ENCODE measurements at places on chromosomes 4 and X.

- DNase-seq, result no peak
These were observed 75.7 kb downstream of the CC2D2A start for GRCh38 chr4:15545371-15545770.

GRCh38 chrX:130110379-130111219 is at the start of gene ELF4:
Gene ELF4, minus strand, starts transcription at chrX:130110497. Its CDS starts 29,167 bp downstream, at chrX:130081330.
- DNase-seq, result peak; percentile 62

GRCh38 chrX:15430584-15430983 is 46.4 kb upstream of the VEGFD start:
- DNase-seq, result no peak

- DNase-seq, result no peak
These were observed 3.9 kb downstream of the FGB start for GRCh38 chr4:154566639-154567204.

DNA sequence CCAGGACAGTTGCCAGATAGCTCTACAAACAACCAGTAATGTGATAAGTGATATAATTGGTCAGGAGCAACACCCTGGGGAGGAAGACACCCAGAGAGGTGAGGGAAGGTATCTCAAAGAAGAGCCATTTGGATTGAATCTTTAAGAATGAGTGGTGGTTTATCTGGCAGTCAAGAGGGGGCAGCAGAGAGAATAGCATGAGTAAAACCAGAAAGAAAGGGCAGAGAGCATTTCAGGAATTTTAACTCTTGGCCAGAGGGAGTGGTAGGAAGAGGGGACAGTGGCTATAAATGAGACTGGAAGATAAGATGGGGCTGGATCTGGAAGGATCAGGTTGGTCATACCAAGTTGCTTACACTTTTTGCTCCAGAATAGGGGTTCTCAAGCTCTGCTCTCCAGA is 5.9 kb upstream of the SEPTIN6 start:
- peak; percentile 65 for DNase-seq

DNA sequence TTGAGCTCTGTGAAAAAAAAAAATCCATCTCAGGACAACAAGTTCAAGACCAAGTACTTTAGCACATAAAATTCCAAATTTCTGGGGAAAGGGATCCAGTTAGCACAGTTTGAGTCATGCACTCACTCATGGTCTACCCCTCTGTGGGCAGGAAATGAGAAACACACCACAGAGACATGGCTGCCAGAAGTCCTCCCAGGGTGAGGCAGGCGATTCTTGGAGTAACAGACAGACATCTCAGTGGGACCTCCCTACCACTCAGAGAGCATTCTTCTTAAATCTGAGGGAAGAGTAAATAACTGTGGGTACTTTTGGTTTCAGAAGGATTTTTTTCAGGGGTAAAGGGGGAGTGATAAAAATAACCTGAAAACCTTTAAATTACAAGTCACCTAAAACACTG is 14.1 kb downstream of the CXCL1 start:
- DNase-seq, result peak; percentile 38

- DNase-seq, result no peak
These were observed 15.0 kb upstream of the HPGDS start for GRCh38 chr4:94357624-94358023.

GRCh38 chrX:682892-683291 is 52.3 kb downstream of the SHOX start:
- DNase-seq, result no peak

- DNase-seq, result no peak
These were observed 23.7 kb downstream of the LRPAP1 start for GRCh38 chr4:3508542-3508941.

DNA sequence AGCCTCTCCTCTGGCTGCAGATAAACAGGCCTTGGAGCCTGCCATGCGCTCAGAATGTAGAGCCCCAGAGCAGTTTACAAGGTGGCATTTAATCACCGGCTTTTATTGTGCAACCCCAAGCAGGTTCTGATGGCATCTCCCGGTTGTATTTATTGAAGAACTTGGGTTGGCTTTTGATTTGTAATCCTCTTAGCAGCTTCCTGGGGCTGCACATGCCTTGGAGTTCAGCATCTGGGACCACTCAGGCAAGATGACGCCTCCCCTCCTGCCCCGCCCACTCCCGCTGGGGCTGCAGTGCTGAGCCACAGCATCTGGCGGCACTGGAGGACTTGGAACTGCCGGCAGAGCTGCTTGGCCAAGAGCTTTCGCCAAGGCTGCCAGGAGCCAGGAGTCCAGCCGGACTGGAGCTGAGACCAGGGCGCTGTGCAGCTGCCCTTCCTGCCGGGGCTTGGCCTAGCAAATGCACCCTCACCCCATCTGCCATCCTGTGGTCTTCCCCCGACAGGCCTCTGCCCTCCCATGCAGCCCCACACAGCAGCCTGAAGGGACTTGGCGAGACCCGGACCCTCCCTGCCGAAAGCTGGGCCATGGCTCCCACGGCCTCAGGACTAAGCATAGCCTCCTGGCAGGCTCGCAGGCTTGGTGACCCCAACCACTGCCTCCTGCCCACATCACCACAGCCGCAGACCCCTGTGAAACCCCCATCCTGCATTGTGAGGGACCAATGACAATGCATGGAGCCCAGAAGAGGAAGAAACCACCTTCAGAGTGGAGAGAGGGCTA is 5.4 kb downstream of the HTRA3 start:
- DNase-seq, result peak; percentile 95

- DNase-seq, result no peak
These were observed 122.5 kb downstream of the SPATA18 start for GRCh38 chr4:52173470-52174045.

GRCh38 chrX:97402903-97403302 is 519.2 kb downstream of the RPA4 start:
- no peak for DNase-seq

GRCh38 chr4:1802151-1802715 is 9.1 kb downstream of the FGFR3 start:
- DNase-seq, result no peak

GRCh38 chrX:8981723-8982122 is 52.2 kb downstream of the FAM9B start:
- DNase-seq, result no peak

DNA sequence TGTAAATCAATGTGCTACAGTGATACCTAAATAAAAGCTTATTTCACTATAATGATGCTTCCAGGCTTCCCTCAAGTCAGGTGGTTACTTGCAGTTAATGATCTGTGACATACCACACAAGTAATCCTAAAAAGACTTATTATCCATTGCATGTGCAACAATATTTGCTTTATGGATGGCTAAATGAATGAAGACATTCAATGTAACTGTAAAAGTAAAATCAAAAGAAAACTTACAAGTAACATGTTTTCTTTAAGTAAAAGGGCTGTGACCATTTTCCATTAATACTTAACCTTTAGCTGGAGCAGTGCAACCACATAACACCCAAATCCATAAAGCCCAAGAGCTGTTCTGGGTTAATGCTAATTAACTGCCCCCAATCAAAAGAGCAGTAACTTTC is 42.6 kb downstream of the RAB28 start:
- DNase-seq, result no peak

DNA sequence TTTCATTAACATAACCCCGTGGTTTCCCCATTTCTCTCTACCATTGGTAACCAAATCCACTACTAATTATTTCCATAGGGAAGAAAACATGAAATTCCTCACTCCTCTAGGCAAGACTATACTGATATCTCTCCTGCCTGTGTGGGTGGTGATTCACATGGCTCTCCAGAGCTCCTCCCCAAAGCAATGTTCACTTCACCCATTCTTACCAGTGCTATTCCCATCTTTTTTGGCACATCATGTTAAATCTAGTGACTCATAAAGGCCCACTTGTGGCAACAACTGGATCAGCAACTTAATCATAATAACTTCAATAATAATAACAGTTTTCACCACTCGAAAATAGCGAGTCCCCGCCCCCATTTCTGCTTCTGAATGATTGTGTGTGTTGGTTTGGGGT is 6.1 kb upstream of the HCCS start:
- DNase-seq, result peak; percentile 24

GRCh38 chrX:100600758-100601157 is 16.0 kb downstream of the TNMD start:
- DNase-seq, result no peak

DNA sequence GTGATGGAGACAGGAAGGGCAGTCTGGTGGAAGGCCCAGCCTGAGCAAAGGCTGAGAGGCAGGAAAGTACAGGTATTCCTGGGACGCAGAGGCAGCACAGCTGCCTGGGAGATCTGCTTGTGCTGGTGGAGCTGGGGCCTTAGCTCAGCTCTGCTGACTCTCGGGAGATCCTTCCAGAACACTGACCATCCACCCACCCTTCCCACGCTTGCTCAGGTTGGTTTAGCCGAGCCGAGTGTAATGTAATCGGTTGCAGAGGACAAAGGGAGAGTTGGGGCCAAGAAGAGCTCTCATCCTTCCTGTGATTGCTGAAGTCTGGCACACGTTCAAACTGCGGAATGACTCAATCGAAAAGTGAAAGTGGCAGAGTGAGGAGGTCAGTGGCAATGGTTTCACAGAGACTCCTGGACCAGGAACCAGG is 43.1 kb upstream of the GPR78 start:
- DNase-seq, result peak; percentile 86

- no peak for DNase-seq
These were observed 55.1 kb downstream of the NBDY start for GRCh38 chrX:56783996-56784620.

GRCh38 chr4:87026800-87027495 is 92.1 kb downstream of the AFF1 start:
- DNase-seq, result no peak

DNA sequence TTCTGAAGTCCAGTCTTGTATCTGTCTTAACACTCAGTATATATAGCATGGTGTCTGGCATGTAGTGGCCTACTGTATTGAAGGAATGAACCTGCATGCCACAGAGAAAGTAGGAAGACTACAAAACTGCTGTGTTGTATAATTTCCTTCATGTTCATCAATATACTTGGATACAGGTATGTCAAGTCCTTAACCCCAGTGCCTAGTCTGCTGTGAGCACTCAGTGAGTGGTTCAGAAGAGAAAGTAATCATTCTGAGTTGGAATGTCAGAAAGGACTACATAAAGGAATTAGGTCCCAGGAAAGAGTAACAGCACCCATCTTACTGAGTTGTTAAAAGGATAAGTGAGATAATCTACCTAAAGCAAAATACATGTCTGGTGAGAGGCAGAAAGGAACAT is 32.0 kb downstream of the ABCE1 start:
- DNase-seq, result no peak

DNA sequence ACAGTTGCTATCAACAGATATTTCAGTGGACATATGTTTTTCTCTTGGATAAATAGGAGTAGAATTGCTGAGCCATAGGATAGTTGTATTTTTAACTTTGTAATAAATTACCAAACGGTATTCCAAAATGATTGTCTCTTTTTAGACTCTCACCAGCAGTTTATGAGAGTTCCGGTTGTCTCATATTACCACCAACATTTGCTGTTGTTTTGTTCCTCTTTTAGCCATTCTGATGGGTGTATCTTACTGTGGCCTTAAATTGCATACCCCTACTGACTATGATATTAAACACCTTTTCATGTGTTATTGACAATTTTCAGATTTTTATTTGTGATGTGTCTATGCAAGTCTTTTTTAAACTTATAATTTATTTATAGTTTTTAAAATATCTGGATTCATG is 39.7 kb downstream of the SNX25 start:
- DNase-seq, result no peak

GRCh38 chrX:2327423-2327822 is 173.4 kb downstream of the DHRSX start:
- no peak for DNase-seq

- DNase-seq, result peak; percentile 77
These were observed 1624.7 kb downstream of the ARAP2 start for GRCh38 chr4:34619531-34620162.

- no peak for DNase-seq
These were observed 384.6 kb upstream of the IGFBP7 start for GRCh38 chr4:57494821-57495220.

- DNase-seq, result no peak
These were observed 193.0 kb downstream of the MGST2 start for GRCh38 chr4:139858436-139859205.

DNA sequence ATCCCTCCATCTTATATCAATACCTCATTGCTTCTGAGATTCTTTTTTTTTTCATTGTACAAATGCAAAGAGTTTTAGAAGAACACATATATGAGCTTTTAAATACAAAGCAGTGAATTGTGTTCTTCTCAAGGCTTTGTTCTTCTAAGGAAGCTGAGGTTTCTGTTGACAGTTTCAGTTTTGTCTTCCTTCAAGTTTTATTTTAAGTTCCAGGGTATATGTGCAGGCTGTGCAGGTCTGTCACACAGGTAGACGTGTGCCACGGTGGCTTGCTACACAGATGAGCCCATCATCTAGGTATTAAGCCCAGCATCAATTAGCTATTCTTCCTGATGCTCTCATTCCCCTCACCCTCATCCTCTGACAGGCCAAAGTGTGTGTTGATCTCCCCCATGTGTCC is 201.2 kb upstream of the DIPK2B start:
- no peak for DNase-seq

GRCh38 chr4:184792950-184793555 is 32.7 kb downstream of the ACSL1 start:
- DNase-seq, result peak; percentile 91

GRCh38 chr4:46648088-46648744 is 258.3 kb upstream of the GABRA2 start:
- DNase-seq, result peak; percentile 82

- DNase-seq, result no peak
These were observed 60.1 kb downstream of the RFC1 start for GRCh38 chr4:39305912-39306677.

DNA sequence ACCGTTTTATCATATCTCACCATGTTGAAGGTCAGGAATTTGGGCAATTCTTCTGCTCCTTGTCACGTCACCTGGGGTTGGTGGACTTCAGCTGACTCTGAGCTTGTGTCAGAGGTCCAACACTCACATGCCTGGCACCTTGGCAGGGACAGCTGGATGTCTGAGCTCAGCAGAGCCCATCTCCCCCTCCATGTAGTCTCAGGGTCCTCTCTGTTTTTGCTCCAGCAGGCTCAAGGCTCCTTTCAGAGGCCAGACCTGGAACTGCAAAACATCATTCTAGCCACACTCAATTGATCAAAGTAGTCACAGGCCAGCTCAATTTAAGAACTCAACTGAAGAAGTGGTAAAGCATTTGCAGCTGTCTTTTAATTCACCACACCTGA is 45.4 kb downstream of the EDNRA start:
- no peak for DNase-seq

GRCh38 chr4:10032625-10033024 is 11.3 kb upstream of the SLC2A9 start:
- DNase-seq, result no peak

DNA sequence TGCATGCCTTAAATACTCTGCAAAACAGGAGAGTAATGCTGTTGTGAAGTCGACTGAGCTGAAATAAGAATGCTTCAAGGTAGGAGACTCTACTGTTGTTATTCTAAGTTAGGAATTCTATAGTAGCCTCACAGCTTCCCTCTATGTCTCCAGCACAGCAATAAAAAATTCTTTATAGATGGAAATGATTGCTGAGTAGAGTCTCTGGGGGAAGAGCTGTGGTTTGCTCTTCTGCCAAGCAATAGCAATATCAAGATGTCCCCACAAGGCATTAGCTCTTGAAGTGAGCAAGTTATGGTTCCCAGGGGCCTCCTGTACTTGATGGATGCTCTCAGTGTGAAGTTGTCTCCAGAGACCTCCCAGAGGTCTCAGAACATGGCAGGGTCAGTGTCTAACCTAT is 880.6 kb upstream of the FRG1 start:
- DNase-seq, result peak; percentile 33

GRCh38 chr4:86595426-86595805 is 1.3 kb downstream of the PTPN13 start:
- DNase-seq, result peak; percentile 75

- DNase-seq, result no peak
These were observed 9.9 kb downstream of the HMX1 start for GRCh38 chr4:8861576-8862295.
